ENCODE measurements at places on chromosomes 16 and 17. TPM values are rescaled to one million over a fixed set of nuclear protein-coding genes. Genes with fewer than 3 reads are reported as not detected.
A peak's percentile ranks its signal among the peaks of the same experiment; 100 is the strongest.

The CNGB1 gene
- not detected for total RNA-seq

The ZFP3 gene
- total RNA-seq, result 1.4 TPM

The KCNJ18 gene
- total RNA-seq, result not detected

The C1QTNF1 gene
- 42.1 TPM for total RNA-seq

The WIPF2 gene
- total RNA-seq, result 9.6 TPM

The SHISA6 gene
- total RNA-seq, result not detected

DNA sequence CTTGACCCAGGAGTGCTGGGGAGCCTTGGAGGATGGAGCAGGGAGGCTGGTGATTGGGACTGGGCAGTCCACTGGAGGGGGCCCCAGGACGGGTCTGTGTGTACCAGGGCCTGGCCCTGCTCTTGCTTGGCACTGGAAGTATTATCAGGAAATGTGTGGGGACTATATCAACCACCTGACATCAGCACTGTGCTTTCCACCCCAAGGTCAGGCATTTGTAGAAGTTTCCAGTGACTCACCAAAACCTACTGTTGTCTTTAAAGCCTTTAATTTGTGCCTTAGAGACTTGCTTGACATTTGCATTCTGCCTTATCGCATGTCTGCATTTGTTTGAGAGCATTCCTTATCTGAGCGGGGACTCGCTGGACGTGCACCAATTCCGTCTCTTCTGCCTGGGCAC, 323.1 kb downstream of the FOXL1 start:
- peak; percentile 52 for DNase-seq

GRCh38 chr17:6070430-6070912, 292 bp downstream of the WSCD1 start:
- no peak for DNase-seq

DNA sequence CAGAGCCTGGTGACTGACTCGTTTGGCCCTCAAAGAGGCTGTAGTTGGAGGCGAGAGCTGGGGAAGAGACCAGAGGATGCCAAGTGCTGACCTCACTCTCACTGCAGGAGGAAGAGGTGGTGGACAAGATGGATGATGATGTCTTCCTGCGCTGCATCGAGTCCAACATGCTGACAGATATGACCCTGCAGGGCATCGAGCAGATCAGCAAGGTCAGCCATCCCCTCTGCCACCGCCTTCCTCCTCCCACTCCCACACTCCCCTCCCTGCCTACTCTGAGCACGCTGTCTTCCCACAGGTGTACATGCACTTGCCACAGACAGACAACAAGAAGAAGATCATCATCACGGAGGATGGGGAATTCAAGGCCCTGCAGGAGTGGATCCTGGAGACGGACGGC, 26.9 kb downstream of the POLR2A start:
- DNase-seq, result peak; percentile 31

DNA sequence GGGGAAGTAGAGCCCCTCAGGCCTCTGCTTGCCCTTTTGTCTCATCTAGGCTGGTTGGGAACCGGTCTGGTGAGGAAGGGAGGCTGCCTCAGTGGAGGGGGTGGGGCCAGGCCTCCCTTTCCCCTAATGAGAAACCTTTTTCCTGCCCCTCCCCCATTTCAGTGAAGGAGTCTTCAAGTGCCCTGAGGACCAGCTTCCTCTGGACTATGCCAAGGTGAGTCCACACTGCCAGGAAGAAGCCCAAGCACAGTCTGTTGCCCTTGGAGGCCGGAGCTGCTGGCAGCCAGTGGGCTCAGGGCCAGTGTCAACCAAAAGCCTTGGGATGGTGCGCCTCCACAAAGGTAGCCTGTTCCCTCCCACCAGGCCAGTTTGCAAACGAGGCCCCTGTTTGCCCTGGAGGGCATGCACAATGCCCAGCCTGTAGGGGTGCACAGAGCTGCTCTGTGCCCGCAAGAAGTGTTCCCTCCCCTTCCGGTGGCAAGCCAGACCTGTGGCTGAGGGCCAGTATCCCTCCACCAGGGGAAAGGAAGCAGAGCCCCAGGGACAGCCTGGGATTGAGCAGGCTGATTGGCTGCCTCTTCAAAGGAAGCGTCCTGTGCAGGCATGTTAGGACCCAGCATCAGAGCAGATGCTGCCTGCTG, 3.4 kb downstream of the TRAF4 start:
- DNase-seq, result no peak

- DNase-seq, result no peak
Observed at GRCh38 chr16:11080327-11080967, 136.1 kb downstream of the CLEC16A start.

DNA sequence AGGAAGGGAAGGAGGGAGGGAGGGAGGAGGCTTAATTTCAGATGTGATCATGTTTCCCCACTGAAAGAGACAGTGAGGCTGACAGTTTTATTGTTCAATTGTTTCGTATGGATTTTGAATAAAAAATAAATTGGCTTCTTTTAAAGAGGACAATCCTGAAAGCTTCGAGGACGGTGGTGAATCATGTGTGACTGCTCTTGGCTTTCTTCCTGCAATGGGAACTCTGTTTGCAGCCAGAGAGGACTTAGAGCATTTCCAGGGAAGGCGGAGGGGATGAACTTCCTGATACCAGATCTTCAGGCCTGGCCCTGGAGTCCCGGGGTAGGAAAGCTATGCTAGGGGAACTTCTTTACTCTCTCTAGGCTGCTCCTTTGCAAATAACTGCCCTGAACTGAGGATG, 72.8 kb upstream of the C16orf82 start:
- peak; percentile 41 for DNase-seq

GRCh38 chr17:7822126-7822525, 11.9 kb upstream of the KDM6B start:
- DNase-seq, result no peak

DNA sequence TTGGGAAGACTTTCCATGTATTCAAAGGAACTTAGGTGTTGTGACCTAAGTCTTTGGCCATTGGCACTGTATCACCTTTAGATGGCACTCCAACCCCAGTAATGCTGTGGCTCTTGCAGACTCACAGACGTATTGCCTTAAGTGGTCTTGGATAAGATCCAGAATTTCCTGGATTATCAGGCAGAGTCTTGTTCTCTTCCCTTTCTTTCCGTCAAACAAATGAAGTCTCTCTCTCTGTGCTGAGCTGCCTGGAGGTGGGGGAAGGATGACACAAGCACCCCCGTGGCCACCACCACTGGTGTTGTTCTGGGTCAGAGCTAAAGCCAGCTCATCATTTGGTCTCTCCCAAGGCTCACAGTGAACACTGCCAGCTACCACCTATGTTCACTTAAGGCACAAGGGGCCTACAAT, 789.9 kb upstream of the KIF2B start:
- DNase-seq, result no peak

GRCh38 chr17:34886831-34887230, 74.4 kb downstream of the CCT6B start:
- DNase-seq, result no peak

DNA sequence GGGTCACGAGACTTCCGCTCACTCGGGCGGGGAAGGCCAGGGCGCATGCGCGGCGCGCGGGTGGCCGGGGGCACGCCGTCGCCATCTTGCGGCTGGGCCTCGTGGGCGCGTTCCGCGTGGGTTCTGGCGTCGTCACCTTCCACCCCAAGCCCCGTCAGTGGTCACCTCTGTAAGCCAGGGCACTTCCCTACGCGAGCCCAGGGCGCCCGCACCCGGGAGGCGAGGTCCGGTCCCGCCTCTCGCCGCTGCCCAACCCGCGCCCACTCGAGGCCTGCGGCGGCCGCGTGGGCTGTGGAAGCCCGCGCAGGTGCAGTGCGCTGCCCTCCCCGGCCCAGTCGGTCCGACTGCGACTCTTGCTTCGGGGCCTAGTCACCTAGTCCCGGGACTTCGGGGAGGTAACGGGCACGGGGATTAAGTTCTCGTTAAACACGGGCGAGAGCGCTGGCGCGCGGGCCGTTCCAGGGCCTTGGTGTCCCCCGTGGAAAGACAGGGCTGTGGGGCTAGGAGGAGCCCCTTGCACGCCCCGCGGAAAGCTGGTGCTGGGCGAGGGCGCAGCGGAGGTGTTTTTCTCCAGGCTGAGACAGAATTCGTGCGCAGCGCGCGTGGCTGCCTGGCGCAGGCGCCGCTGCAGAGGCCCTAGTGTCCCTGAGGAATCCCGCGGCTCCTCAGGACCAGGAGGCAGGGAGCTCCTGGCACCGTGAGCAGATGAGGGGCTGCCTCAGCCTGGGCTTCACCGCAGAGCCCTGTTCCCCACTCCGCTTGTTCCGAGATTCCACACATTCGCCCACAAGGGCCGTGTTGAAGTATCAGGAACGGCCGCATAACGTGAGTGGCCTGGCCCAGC, 472 bp upstream of the ARHGDIA start:
- peak; percentile 84 for DNase-seq

GRCh38 chr16:79409978-79410377, 190.6 kb downstream of the MAF start:
- DNase-seq, result no peak

DNA sequence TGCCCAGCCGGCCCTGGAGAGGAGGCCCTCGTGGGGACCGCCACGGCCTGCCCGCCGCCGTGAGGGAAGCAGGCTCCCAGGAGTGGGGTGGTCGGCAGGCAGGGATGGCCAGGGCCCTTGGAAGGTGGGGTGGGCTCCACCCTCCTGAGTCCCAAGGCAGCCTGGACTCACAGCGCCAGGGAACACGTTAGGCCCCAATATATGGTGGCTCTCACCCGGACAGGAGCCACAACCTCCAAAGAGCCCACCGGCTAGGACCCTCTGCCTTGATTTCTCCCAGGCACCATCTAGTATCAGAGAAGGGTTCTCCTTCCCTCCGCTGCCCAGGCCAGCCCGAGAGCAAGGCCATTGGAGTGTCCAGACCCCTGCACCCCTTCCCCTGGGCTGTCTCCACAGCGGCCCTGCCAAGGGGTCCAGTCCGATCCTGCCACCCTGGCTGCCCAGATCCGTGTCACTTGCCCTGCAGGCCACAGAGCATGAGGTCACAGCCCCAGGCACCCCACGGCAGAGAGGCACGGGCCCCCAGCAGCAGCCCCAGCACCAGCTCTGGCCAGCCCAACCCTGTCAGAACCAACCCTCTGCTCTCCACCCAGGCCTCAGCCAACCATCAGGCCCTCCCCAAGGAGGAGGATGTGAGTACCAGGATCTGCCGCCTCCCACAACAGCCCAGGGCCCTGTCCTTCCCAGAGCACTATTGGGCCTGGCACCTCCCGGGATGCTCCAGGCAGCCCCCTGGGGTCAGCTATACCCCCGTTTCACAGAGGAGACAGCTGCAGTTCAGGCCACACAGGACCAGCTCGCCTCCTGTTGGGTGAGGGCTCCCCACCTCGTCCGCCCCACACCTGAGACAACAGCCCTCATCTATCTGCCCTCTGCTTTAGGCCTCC, 1.1 kb upstream of the AXIN1 start:
- no peak for DNase-seq

- DNase-seq, result no peak
Observed at GRCh38 chr17:8806253-8806925, 7.2 kb upstream of the MFSD6L start.

- no peak for DNase-seq
Observed at GRCh38 chr16:4058386-4058785, 57.9 kb downstream of the ADCY9 start.
